ENCODE measurements at places on chromosomes 4 and X.

DNA sequence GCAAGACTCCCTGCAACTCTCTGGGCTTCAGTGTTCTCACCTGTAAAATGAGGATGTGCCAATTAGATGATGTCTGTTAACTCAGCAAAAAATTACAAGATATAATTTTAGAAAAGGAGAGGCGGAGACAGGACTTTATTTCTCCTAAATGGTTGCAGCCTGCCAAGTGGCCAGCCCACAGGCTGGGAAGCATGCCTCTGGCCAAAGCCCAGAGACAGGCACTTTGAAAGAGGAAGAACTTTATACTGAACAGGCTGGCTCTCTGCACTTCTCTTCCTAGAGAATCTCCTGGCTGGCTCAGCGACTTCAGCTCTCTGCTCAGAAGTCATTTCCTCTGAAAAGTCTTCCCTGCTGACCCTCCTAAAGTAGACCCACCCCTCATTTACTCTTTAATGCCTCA, 3.7 kb downstream of the PRDM5 start:
- peak; percentile 40 for DNase-seq

GRCh38 chr4:53510321-53510720, 81.0 kb downstream of the LNX1 start:
- DNase-seq, result no peak

DNA sequence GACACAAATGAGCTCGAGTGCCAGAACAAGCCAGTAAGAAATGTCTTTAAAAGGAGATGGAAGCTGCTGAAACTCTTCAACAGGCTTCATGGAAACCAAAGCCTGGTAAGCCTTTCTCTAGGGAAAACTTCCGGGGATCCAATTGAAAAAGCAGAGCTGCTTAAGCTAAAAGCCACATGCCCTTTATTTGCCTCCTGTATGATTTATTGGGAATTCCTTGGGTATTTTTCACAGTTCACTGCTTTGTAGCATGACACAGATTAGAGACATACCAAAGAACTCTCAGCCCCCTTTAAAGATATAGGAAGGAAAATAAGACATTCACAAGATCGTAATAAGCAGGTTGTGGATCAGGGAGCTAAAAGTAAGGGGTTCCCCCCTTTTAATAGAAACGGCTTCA, 6.5 kb upstream of the ARHGAP6 start:
- no peak for DNase-seq

DNA sequence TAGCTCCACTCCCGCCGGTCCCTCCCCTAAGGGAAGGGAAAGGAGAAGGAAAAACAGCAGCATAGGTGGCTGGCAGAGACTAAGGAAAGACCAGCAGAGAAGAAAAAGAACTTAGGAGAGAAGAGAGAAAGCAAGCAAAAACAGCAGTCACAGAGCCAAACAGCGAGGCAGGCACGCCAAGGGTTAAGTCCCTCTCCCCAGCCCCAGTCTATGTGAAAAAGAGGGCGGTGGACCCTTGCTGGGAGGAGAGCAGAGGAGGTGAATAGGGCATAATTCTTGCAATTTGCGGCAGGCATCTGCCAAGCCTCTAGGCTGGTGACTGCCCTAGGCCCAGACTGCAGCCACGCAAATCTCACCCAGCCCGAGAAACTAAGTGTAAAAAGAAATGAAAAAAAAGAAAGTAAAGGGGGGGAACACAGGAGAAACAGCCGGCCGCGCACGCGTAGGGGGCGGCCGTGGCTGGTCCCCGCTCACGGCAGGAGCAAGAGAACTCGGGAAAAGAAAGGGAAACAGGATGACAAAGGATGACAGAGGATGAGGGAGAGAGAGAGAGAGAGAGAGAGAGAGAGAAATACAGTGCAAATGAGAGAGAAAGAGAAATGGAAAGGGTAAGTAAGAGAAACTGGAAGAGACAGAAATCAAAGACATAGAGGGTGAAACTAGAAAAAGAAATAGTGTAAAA, 48.6 kb downstream of the MAGEA9 start:
- DNase-seq, result no peak

GRCh38 chrX:131728295-131729145, 184.6 kb downstream of the OR13H1 start:
- DNase-seq, result peak; percentile 68

GRCh38 chr4:68310651-68311247, 39.1 kb downstream of the YTHDC1 start:
- no peak for DNase-seq

DNA sequence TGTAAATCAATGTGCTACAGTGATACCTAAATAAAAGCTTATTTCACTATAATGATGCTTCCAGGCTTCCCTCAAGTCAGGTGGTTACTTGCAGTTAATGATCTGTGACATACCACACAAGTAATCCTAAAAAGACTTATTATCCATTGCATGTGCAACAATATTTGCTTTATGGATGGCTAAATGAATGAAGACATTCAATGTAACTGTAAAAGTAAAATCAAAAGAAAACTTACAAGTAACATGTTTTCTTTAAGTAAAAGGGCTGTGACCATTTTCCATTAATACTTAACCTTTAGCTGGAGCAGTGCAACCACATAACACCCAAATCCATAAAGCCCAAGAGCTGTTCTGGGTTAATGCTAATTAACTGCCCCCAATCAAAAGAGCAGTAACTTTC, 42.6 kb downstream of the RAB28 start:
- no peak for DNase-seq

- no peak for DNase-seq
Measured at GRCh38 chr4:149790172-149790907, 25.3 kb downstream of the IQCM start.

DNA sequence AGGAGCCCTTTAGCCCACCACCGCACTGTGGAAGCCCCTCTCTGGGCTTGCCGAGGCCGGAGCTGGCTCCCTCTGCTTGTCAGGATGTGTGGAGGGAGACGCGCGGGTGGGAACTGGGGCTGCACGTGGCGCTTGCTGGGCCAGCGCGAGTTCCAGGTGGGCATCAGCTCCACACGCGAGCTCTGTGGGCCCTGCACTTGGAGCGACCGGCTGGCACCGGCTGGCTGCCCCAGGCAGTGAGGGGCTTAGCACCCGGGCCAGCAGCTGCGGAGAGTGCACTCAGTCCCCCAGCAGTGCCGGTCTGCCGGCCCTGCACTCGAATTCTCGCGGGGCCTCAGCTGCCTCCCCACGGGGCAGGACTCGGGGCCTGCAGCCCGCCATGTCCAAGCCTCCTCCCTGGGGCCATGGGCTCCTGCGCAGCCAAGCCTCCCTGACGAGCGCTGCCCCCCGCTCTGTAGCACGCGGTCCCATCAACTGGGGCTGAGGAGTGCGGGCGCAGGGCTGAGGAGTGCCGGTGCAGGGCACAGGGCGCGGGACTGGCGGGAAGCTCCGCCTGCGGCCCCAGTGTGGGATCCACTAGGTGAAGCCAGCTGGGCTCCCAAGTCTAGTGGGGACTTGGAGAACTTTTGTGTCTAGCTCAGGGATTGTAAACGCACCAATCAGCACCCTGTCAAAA, 93.6 kb downstream of the DTHD1 start:
- DNase-seq, result no peak

DNA sequence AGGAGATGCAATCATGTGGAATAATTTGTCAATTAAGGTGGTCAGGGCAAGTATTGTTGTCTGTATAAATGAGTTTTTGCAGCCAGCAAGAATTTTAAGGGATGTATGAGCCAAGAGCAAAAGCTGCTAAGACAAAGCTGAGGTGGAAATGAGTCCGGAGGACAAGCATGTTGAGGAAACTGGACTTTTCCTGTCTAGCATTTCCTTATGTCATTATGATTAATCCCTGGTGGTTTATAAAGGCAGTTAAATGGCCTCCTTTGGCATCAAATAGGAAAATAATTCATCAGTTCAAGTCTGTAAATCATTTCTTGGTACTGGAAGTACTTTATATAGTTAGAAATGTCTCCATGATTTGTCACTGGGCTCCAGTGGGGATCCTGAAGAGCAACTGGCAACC, 61.6 kb upstream of the TEX13A start:
- no peak for DNase-seq

- DNase-seq, result no peak
Measured at GRCh38 chrX:10246297-10246696, 89.5 kb downstream of the CLCN4 start.

DNA sequence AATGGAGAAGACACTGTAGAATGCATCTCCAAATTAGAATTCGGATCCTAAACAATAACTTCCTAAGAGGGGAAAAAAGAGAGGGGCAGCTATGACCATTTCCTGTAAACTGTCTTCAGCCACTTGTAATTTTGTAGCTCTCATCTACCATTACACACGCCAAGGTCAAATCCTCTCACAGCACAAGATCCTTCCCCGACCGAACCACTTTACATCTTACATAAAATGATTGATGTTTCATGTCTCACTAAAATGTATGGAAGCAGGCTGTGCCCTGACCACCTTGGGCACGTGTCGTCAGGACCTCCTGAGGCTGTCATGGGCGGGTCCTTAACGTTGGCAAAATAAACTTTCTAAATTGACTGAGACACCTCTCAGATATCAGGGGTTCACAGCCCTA, 24.1 kb upstream of the PBDC1 start:
- DNase-seq, result no peak

DNA sequence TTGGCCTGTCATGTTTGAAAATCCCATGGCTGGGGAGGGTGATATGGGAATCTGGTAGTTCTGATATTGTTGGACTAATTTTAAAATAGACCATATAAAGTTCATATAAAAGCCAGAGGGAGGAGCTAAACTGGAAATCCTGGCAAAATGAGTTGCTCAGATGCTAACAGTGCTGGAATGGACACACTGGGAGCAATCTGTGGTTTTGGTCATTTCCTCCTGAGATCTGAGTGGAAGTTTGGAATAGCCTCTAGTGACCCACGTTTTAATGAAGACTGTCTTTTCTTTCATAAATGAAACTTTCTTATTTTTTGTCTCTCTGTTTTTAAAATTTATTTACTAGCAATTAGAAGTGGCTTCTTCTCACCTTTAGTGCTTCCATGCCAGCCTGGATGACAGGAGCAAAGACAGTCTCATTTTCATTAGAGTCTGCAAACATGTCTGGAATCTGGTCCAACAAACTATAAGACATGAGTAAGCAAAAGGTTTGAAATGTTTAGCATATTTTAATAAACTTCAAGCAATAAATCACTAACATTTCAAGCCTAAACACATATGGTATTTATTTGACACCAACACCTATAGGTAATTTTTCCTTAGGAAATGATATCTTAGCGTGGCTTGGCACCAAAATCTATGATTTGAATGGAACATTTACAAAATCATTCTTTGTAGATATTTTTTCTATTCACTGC, 66.6 kb downstream of the METTL14 start:
- DNase-seq, result no peak

GRCh38 chrX:129654652-129655546, at the start of gene APLN:
Gene APLN, minus strand, starts transcription at chrX:129654956. Its CDS starts 326 bp downstream, at chrX:129654630.
- no peak for DNase-seq

GRCh38 chr4:48970471-48970921, 15.6 kb upstream of the CWH43 start:
- no peak for DNase-seq

GRCh38 chrX:580030-580429, 50.6 kb upstream of the SHOX start:
- no peak for DNase-seq

DNA sequence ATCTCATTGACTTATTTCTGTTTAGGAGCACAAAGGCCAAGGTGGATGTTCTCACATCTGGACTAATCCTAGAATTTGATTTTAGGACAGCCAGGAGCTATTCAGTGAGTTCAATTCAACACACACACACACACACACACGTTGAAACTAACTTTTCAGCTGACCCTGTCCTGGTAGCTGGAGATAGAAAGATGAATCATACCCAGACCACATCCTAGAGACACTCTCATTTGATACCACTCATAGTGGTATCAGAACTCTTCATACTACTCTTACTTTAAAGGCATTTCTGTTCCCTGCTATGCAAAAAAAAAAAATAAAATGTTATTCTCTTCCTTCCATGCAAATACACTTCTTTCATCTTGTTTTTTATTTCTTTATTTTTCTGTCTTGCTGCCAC, 36.7 kb downstream of the KLF8 start:
- DNase-seq, result no peak

- DNase-seq, result no peak
Measured at GRCh38 chr4:16684097-16684496, 214.3 kb downstream of the LDB2 start.

DNA sequence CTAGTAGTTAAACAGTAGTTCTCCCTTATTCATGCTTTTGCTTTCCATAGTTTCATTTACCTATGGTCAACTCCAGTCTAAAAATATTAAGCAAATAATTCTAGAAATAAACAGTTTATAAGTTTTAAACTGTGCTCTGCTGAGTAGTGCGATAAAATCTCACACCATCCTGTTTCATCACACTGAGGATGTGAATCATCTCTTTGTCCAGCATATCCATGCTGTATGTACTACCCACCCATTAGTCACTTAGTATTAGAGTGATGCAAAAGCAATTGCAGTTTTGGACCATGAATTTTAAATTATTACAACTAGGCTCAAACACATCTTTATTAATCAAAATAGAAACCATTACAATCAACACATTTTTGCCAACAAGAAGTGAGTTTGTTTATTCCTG, 187.4 kb downstream of the TEX13C start:
- no peak for DNase-seq

GRCh38 chr4:175542786-175543185, 269.3 kb downstream of the GPM6A start:
- DNase-seq, result no peak

GRCh38 chr4:40992472-40993295, 221.7 kb downstream of the APBB2 start:
- no peak for DNase-seq

GRCh38 chr4:88014386-88014905, 7.0 kb downstream of the PKD2 start:
- DNase-seq, result no peak

GRCh38 chr4:21544955-21545354, 403.6 kb downstream of the KCNIP4 start:
- no peak for DNase-seq

- DNase-seq, result no peak
Measured at GRCh38 chr4:100849319-100849718, 331.5 kb upstream of the EMCN start.

DNA sequence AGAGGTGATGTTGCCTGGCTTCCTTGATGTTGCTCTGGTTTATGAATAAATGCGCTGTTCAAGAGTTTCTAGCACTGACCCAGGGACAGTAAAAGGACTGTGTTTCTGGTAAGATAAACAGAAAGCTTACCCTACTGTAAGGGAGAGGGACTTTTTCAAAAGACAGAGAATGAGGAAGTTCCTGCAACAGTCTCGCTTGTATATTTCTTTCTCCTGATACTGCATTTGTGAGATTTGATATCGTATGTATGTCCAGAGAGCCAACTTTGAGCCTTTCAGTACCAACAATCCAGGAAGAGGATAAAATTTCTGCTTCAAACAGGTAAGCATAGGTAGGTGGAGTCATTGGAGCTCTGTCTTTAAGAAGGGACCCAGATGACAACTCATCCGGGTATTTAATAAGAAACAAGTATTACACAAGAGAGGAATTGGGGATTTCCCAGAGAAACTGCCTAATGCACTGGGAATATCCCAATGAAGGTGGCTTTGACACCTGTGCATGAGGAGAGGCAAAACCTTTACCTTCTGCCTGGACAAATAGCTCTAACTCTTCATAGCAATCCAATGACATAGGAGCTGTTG, 773 bp downstream of the DAPP1 start:
- no peak for DNase-seq

GRCh38 chr4:144509088-144510015, 136.6 kb upstream of the HHIP start:
- no peak for DNase-seq

All from dorsolateral prefrontal cortex (tissue), 122 donors.